Ecto neural progenitor cell (in vitro differentiated cells): ENCODE measurements at places on chromosomes 2 and 18.

DNA sequence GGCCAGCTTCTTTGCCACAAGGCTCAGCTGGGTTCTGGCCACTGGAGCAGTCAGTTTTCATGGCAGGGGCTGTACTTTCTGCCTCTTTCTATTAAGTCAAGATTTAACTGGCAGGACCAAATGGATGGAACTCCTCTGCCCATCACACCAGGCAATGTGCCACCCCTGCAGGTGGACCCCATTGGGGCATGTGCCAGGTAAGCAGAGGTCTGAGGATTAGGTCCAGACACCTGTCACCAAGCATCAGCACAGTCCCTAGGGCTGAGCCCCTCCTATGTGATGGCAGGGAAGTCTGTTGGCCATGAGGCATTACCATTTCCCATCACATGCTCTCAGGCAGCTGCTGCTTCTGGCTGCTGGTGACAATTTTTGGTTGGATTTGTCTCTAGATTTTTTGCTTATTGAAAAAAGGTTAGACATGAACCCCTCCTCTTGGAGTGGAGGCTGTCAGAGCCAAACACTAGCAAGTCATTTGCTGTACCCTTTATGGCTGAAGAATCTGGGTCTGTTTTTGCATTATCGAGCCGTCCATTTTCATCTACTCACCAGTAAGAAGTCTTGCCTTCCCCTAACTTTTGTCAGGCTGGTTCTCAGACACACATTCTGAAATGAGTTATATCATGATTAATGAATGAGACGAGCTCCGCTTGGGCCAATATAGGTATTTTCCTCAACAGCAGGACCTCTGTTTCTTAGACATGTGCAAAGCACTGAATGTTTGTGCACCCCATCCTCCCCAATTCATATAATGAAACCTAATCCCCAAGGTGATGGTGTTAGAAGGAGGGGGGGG, 328.0 kb downstream of the TSN start:
- no peak for DNase-seq

- no peak for DNase-seq
Measured at GRCh38 chr2:177712462-177712861, 319.9 kb downstream of the AGPS start.

DNA sequence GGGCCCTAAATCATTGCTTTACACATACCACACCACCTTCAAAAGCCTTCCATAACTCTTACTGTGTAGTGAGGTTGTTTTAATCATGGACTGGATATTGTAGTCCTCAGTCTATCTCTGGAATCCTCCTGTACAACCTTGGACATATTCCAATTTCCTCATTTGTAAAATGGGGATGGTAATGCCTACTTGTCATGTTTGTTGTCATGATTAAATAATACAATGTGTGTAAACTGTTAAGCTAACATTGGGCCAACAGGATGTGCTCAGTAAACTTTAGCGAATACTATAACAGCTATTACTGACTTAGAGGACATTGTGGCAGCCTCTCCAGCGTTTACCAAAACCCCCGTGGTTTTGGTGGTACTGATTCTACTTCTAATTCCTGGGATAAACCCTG, 74.7 kb upstream of the PTPRM start:
- DNase-seq = no peak

DNA sequence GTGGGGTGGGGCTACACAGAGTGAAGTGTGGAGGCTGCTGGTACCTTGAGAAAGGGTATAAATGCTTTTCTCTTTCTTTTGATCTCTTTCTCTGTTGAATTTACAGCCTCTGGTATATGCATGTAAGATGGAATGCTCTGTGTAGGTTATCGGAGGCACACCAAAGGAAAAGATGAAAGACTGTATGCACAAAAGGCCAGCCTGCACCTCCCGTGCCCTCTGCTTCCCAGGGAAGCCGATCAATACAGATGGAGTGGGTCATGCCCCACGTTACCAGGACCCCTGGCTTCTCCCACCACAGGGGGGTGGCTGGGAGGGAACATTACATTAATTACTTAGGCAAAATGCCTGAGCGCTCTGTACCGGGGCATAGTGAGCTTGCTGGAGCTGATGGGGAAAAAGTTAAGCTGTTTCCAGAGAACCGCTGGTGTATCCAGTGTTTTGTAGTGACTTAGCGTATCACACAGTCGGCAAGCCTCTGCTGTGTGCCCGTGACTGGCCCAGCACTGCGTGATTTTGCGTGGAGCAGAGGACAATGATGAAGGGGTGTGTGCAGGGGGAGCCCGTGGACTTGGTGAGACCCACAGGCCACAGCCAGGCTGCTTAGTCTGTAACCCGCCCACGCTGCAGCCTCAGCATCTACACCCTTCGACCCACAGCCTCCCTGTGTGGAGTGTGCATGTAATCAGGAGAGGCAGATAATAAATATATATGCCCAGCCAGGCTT, 8.0 kb downstream of the ALLC start:
- DNase-seq = peak; percentile 8

GRCh38 chr2:12727641-12728040, 10.9 kb downstream of the TRIB2 start:
- DNase-seq = no peak
